ENCODE measurements at places on chromosomes 7 and 10.
A peak's percentile ranks its signal among the peaks of the same experiment; 100 is the strongest.

- DNase-seq, result no peak
Observed at GRCh38 chr10:130053561-130053960, 57.1 kb downstream of the C10orf143 start.

- no peak for DNase-seq
Observed at GRCh38 chr10:30848396-30849032, 183.2 kb downstream of the ZNF438 start.

GRCh38 chr7:140397784-140398750 lies at the start of gene SLC37A3:
Gene SLC37A3 (minus strand): TSS chr7:140398530. CDS start chr7:140382526, 16,004 bp downstream.
- DNase-seq, result peak; percentile 84

GRCh38 chr7:116524609-116525297 lies at the start of gene CAV1:
Gene CAV1 (plus strand): TSS chr7:116525036. CDS start chr7:116525063, 27 bp downstream.
- peak; percentile 35 for DNase-seq

GRCh38 chr7:116576350-116577319 lies 51.8 kb downstream of the CAV1 start:
- DNase-seq, result no peak

GRCh38 chr10:83371696-83372490 lies 767.4 kb upstream of the GHITM start:
- no peak for DNase-seq

DNA sequence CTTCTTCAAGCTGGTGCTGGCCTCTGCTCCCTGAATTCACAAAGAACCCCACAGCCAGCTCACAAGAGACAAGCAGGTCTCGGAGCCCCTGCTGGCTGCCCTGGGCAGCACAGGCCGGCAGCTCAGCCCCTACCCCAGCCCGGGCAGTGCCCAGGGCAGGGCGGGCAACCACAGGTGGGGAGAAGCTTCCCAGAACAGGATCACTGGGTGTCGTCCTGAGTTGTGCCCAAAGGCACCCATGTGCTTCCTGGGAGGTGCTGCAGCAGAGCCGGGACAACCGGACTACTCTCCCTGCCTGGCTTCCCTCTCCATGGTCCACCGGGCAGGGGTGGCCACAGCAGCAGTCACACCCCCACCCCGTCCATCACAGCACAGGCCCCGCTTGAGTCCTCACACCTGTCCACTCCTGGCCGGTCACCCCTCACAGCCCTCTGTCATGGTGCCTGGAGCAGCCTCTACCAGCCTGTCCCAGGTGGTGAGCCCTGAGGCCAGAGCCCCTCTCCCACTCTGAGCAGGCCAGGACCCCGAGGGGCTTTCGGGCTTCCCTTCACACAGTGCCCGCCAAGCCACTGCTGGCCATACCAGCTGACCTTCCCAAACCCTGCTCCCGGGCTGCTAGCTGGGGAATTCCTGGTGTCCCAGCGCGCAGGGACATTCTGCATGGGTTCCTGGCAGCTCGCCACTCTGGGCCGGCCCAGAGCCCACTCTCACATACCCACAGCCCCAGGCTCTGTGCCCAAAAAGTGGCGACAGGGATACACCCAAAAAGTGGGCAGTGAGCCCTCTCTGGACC lies 3.1 kb downstream of the RASGEF1A start:
- no peak for DNase-seq
